ENCODE measurements at places on chromosomes 4 and X.

DNA sequence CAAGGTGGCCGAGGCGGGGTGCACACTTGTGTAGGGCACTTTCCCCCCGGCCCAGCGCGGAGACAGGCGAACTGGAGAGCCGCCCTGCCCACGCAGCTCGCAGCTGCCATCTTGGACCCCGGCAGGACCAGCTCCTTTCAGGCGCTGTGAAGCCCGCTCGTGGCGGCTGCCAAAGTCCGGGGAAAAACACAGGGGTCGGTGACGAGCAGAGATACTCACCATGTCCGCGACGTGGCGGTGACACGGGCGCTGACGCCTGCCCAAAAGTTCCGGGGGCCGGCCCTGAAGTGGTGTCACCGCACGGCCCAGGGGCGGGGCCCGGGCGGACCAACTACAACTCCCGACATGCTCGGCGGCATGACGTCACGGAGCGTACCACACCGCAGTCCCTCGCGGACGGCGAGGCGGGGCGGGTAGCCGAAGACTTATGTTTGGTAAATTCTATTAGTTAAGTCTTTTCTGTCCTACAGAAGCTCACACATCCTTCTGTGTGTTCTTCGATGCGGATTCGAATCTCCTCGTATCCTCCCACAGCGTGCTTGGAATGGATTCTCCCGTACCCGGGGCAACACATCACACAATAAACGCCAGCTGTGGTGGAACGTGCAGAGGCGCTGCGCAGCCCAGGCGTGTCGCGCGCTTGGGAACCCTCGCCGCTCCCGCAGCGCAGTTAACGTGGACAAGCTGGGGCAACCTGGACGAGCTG lies at the start of gene UFSP2:
Gene UFSP2, minus strand, starts transcription at position 318 of the 706 bp plus-strand sequence. Its CDS starts 96 bp downstream, at position 222.
- DNase-seq, result peak; percentile 85

- DNase-seq, result no peak
Observed at GRCh38 chr4:122687531-122688061, 44.9 kb upstream of the BBS12 start.

- no peak for DNase-seq
Observed at GRCh38 chr4:145566768-145567167, 52.4 kb upstream of the MMAA start.

DNA sequence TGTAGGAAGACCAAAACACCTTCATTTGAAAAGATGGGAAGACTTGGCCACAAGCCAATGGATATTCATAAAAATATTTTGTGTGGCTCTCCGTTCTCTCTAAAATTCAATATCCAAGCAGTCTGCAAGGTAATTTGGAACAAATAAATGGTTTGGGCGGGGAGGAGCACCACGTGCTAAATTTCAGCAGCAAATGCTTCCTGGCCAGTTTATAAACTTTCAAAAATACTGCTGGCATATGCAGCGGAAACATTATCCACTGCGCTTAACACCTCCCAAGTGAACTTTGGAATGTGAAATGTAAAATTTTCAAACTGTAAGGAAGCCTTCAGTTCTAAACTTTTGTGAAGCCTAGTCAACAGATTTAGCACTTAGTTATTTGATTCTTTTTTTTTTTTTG lies 191.0 kb downstream of the NSUN7 start:
- no peak for DNase-seq

DNA sequence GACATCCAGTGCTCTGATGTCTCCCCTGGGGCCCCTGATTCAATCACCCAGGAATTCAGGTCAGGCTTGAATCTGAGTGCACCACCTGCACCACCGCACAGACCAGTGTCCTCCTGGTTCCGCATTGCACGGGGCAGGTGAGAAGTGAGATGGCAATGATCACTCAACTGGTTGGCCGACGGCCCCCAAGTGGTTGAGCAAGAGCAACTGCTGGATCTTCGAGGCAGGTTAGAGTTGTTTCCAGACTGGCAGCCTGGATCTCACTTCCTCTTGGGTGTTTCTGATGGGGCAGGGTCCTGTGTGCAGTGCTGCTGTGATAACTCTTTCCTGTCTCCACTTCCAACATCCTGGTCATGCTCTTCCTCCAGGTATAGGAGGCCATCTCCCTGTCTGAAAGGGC lies 50.4 kb downstream of the C4orf50 start:
- no peak for DNase-seq

- DNase-seq, result no peak
Observed at GRCh38 chrX:119477812-119478232, 9.6 kb downstream of the SLC25A5 start.

DNA sequence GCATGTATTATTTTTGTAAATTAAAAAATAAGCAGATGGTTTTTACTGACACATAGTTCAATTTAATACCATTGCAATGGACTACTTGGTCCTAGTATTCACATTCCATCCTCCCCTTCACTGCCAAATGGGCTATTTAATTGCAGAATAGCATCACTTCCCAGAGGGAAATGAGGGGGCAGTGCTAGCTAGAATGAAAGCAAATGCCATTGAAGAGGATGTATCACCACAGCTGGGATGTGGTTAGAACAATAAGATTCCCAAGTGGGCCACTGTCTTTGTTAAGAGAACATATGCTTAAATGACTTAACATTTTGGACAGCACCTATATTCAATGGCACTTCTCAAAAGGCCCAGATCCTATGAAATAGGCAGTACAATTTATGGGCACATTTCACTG lies 224.7 kb downstream of the RBMX2 start:
- DNase-seq, result no peak

DNA sequence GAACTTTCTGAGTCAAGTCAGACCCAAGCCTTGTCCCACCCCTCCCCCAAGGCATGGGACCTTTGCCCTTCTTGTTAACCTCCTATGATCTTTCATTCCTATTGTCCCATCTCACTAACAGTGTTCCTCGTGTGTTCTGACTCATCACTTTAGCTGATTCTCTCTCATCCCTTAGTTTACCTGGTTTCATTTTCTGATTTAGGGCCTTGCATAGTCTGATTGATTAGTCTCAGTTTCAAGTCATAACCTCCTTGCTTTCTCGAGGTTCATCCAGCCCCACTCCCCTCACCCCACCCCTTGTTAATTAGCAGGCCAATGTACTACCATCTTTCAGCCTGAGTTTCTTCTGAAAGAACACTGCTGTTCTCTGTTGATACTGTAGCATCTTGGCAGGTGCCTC lies 517.4 kb downstream of the RPA4 start:
- no peak for DNase-seq

GRCh38 chr4:140654495-140654814 lies 85.7 kb upstream of the UCP1 start:
- no peak for DNase-seq

GRCh38 chrX:119118780-119119395 lies 8.7 kb downstream of the KIAA1210 start:
- DNase-seq, result peak; percentile 14

DNA sequence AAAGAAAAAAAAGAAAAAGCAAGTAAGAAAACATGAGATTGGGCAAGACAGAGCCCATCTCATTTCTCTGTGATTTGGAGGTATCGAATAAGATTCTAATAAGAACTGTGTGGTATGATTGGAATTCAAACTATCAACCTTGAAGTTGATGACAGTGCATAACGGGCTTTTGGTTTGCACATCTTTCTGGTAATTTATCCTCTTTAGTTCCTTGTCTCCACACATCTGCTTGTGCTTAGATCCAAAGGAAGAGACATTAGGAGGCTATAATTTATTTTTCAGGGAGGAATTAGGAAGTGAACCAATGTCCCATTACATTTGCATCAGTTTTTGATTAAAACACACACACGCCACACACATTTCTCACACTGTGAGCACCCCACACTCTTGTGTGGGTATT lies 149.9 kb downstream of the ARSF start:
- no peak for DNase-seq

DNA sequence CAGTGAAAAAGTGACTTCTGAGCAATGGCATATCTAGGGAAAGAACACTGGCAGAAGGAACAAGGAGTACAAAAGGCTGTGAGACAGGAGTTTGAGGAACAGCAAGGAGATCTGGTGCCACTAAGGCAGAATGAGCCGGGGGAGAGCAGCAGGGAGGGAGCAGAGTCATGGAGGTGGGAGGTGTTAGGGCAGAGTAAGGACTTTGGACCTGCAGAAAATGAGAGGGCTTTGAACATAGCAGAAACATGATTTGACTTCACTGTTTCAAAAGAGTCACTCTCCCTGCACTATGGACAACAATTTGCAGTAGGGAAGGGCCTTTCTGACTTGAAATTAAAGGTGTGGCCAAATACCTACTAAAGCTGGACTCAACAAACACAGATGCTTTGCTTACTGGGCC lies 356.2 kb downstream of the ADGRL3 start:
- DNase-seq, result no peak

DNA sequence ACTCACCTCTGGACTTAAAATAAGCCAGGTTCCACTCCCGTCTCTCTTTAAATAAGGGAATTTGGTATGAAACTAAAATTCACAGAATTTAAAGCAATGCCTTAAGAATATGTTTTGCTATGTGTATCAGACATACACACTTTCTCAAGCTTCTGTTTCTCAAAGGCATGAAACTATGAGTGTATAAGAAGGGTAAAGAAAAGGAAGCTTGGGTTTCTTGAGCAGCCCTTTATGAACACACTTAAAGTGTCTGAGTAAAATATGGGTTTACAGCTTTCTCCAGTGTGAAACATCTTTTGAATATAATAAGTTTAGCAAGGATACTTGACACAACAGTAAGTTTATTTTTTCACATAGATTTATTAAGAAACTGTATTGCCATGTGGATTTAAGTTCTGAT lies 370.5 kb downstream of the TMA16 start:
- no peak for DNase-seq

- no peak for DNase-seq
Observed at GRCh38 chr4:180589575-180589974, 1653.6 kb upstream of the TENM3 start.

DNA sequence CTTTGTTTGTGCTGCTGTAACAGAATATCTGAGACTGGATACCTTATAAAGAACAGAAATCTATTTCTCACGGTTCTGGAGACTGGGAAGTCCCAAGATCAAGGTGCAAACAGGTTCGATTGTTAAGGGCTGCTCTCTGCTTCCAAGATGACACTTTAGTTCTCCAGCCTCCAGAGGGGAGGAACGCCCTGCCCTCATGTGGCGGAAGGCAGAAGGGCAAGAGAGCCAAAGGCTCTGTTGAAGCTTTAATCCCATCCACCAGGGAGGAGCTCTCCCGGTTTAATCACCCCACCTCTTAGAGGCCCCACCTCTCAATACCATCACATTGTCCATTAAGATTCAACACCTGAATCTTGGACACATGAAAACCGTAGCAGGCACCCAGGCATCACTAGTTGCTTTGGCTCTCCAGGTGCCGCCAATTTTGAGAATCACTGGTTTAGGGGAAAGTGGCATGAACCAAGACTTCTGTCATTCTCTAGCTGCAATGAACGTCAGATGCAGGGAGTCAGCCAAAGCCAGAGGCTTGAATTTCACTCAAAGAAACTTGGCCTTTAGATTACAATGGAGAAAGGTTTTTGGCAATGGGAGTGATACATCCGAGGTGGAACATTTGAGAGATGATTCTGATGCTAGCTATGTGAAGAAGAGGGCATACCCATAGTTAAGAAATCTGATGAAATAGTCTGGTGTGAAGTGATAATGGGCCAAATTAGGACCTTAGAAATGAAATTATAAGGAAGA lies 15.7 kb downstream of the FHL1 start:
- DNase-seq, result no peak

GRCh38 chr4:121062521-121062920 lies 9.8 kb downstream of the NDNF start:
- DNase-seq, result no peak
